Aorta (tissue), 5 donors: ENCODE measurements at places on chromosomes 3 and 15.

- DNase-seq = no peak
Observed at GRCh38 chr3:42914771-42915515, 9.0 kb downstream of the ZNF662 start.

DNA sequence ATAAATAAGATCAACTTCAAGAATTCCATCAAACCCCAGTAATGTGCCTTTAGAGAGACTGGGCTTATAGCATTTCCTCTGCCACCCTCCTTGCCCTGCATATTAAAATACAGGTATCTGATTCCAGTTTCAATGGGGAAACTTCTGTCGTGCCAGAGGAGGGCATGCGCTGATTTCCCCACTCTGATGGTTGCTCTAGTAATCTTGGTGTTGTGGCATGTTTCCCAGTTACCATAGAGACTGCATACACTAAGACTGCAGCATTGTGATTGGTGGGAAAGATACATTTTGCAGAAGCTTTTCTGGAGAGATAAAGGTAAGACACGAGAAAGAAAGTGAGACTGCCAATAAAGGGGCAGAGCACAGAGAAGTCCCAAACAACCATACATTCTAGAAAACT is 225.6 kb downstream of the TIGIT start:
- no peak for DNase-seq

DNA sequence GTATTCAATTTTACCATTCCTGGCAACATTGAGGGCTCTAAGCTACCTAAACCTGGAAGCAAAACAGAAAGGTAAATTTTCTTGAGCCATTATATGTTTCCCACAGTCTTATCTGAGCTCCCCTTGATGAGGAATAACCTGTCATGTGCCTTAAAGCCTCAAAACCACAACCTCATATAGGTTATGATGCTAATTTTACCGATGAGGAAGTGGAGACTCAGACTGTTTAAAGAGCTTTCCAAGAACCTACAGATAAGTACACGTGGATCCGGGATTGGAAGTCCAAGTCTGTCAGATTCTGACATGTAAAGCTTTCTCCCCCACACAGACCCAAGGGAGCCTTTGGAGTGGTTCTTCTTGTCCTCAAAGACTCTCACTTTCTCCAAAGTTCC is 140.5 kb downstream of the SEMA6D start:
- DNase-seq = no peak

- no peak for DNase-seq
Observed at GRCh38 chr3:6216135-6217026, 644.5 kb upstream of the GRM7 start.

GRCh38 chr3:170862618-170863374 is 7.2 kb downstream of the RPL22L1 start:
- no peak for DNase-seq

DNA sequence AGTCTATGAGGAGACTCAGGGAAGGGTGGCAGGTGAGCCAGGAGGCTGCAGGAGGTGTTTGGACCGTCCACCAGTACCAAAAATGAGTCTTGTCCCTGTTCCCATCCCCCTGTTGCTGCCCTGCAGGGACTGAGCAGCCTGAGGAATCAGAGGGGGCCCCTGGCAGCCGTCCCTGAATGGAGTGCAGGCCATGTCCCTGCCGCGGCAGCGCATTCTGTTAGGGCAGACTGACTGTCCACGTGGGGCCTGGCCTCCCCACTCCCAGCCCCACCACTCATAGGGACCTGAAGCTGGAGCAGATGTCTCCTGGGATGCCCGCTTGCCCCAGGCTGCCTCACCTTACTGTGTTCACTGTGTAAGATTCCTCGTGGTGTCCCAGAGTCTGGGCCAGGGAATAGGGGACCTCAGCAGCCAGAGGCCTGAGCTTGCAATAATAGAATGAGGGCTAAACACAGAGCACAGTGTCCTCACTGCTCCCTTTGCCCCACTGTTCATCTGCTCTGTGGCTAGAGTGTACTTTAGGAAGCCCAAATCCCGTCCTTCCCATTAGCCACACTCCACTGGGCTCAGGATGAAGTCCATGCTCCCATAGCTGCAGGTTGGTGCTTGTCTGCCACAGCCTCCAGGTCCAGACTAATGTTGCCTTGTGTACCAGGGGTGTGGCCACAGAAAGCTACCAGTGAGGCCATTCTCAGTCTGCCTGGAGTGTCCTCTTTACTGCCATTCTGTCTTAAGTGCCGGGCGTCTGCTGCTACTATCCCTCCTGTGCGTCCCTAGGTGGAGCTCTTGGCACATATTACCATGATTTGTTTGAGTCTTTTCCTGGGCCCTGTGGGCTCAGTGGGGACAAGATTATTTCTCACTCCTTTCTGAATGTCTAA is 63.2 kb downstream of the HCN4 start:
- DNase-seq = no peak

DNA sequence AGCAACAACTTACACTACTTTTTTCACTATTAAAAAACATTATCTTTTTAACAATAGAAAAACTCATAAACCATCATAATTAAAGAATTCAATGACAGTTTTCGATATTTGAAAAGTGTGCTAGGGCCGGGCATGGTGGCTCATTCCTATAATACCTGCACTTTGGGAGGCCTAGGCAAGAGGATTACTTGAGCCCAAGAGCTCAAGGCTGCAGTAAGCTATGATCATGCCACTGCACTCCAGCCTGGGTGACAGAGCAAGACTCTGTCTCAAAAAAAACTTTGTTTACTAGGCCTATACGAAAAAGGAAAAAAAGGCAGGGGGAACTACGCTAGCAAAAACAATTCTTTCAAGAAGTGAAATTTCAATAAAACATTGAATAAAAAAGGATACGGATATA is 28.1 kb downstream of the AVEN start:
- no peak for DNase-seq

GRCh38 chr15:27685644-27686043 is 413.5 kb downstream of the OCA2 start:
- no peak for DNase-seq

GRCh38 chr3:46844881-46845312 is 18.3 kb downstream of the MYL3 start:
- no peak for DNase-seq

GRCh38 chr15:59541750-59542149 is 69.8 kb upstream of the GCNT3 start:
- DNase-seq = no peak

DNA sequence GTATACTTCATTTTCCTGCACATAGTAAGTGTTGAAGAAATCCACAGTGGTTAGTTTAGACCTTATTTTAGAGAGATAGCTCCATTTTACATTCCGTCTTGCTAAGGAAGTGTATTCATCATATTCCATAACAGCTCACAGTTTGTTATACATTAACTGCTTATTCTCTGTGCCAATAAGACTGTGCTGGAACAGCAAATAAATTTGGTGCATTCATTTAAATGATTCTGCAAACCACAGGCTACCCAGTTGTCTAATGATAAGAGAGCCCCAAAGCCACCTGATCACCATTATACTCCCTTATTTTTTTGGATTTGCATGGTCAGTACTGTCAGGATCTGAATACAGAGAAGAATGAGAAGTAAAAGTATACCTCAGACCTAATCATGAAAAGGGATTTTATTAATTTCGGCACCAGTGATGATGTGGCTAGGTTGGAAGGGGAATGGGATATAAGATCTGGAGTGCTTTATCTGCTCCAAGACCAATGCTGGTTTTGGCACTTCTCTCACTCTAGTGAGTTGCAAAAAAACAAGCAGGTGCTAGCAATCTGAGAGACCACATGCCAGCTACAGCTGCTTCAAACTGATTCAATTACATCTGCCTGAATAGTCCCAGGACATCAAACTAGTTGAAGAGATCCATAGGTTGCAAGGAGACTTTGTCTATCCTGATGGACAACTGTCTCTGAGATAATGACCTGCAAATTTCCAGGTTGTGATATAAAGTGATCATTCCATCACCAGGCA is 254.8 kb downstream of the ZBTB20 start:
- no peak for DNase-seq

DNA sequence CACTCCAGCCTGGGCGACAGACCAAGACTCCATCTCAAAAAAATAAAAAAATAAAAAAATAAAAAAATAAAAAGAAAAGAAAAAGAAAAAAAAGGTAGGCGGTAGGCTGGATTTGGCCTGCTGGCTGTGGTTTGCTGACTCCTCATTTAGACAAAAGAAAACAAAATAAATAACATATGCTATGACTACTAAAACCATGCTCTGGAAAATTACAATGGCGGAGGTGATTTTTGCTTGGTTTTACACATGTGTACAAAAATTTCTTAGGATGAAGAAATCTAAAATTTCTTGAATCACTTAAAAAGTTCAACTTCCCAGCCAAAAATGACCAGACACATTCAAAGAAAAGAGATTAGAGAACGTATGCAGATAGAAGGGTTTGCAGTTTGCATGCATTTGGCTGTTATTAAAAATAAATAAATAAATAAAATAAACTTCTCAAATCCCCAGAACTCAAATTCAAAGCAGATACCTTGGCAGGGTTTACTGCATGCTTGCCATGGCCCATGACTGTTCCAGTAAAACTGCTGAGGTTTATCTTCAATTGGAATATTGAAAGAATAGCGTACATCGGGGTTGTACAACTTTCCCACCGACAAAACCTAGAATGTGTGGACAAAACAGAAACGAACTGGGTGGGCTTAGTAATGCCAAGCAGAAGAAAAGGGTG is 65.9 kb downstream of the ADAMTS9 start:
- DNase-seq = no peak

DNA sequence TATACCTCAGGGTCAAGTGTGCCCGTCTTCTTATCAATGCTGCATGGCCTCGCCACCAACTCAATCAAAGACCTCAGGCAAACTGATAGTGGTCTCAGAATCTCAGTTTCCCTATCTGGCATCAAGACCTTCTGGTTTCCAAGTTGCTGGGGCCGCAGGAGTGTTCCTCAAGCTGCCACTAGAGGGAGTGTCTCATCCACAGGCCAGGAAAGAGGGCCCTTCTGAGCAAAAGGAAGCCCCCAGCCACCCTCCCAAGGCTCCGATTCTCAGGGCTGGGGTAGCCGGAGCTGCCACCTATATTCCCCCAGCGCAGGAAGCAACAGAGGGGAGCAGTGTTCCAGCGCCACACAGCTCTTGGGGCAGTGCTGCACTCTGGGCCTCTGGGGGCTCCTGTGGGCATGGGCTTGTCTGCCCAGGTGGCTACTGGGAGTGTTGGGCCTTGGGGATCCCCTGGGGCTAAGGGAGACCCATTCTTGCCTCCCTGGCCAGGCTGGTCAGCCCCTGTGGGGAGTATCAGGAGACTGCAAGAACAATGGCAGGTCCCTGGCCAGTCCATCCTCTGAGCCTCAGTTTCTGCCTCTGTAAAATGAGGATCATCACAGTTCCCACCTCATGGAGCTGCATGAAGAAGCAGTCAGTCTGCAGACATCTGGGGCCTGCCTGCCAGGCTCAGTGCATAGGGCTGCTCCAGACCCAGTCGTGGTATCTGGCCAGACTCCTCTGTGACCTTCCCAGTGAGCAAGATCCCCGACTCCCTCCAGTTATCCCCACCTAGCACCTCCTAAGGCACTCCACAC is 23.4 kb upstream of the SEC13 start:
- DNase-seq = peak; percentile 77

GRCh38 chr3:173398111-173398479 is 551 bp downstream of the NLGN1 start:
- peak; percentile 58 for DNase-seq

DNA sequence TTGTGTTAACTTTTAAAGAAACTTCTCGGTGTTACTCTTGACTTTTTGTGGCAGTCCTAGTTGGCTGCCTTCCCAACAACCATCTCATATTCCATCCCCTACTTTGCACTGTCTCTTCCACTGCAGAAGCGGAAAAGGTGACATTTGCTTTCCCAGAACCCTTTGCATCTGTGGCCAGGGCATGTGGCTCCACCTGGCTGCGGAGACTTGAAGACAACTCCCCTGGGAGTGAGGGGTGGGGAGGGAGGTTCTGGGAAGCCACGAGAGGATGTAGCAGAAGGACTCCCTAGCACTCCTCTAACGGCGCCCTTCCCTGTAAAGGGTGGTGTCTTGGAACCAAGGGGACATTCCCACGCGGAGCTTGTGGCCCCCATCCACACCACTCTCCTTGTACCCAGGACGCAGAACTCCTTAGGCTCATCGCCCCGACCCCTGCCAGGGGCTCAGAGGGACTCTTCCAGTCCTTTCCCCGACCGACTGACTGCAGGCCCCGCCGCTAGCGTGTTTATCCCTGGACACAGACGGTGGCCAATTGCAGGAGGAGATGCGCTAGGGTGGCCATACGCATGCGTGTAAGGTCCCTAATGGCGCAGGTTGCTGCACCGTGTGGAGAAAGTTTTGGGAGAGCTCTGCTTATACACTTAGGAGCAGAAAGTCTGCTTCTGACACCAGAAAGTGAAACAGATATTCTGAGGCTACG is 33.2 kb upstream of the SECISBP2L start:
- no peak for DNase-seq

DNA sequence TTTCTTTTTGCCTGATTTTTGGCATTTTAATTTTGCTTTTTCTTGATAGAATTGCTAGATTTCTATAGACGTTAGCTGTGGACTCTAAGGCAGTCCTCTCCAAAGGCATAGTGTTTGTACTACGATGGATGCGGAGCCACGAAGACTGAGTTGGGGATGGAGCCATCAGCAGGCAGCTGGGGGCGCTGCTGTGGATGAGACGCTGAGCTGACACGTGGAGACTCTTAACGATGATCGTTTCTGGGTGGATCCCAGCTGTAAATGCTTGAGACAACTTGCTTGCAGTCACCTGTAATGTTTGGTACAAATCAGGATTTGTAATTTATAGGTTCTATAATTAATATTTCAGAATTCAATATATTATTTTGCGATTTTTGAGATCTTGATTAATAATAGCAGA is 13.3 kb upstream of the PPP1R2 start:
- no peak for DNase-seq

DNA sequence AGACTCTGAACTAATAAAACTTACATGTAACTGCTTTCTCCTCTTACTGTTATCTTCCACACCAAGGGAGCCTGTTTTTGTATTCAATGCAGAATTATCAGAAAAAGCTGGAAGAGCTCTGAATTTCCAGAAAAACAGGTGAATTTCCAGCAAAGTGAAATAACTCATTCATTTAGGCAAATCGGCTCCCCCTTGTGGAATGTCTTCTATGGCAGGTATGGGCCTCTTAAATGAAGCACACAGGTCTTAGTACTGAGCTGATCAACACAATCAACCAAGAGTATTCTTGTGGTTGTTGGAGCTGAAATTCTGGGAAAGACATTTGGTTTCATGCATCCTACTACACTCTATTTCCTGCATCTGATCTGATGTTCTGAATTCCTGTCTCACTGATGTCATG is 31.0 kb upstream of the PTPRG start:
- no peak for DNase-seq

DNA sequence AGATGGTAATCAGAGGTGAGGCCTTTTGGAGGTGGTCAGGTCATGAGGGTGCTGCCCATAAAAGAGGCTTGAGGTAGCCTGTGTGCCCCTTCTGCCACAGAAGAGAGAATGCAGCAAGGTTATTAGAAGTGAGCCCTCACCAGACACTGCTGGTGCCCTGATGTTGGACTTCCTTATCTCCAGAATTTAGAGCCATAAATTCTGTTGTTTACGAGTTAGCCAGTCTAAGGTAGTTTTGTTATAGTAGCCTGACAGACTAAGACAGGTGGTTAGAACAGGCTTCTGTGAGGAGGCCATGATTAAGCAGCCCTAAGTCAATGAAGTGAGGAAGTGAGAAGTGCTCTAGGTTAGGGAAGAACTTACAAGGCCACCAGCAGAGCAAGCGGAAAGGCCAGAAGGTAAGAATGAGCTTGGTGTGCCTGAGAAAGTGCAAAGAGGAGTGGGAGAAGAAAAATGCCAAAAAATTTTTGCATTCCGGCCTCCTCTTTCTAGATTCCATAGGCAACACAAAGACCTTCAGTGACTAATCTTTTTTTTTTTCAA is 44.2 kb upstream of the STT3B start:
- DNase-seq = no peak
